ENCODE measurements at places on chromosomes 12 and 14.

GRCh38 chr12:12398026-12398859 lies 41.4 kb downstream of the BORCS5 start:
- no peak for DNase-seq

DNA sequence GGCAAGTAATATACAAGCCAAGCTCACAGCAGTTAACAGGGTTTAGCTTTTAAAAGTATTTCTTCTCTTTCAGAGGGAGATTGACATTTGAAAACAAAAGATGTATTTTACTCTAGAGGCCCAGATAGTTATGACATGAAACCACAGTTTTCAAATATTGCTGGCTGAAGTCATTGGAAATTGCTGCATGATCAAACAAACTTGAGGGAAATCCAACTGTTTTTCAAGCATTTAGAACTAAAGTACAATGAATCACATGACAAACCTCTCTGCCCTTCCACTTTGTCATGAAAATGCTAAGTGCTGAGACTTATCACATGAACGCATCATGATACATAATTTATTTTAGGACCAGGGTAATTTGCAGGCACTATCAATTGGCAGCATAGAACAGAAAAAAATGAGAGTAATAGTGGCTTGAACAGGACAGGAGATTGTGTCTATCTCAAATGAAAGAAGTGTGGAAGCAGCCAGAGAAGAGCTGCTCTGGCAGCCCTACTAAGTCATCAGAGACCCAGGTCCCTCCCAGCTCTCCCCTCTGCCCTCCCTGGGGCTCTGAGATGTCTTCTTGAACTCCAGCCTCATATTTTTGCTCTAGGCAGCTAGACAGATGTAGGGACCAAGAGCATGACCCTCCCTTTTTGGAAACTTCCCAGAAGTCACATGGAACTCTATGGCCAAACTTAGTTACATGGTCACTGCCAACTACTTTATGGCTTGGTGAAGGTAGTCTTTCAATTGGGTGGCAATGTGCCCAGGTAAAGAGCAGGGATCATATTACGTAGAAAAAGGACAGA lies 90.1 kb upstream of the PELI2 start:
- no peak for DNase-seq

DNA sequence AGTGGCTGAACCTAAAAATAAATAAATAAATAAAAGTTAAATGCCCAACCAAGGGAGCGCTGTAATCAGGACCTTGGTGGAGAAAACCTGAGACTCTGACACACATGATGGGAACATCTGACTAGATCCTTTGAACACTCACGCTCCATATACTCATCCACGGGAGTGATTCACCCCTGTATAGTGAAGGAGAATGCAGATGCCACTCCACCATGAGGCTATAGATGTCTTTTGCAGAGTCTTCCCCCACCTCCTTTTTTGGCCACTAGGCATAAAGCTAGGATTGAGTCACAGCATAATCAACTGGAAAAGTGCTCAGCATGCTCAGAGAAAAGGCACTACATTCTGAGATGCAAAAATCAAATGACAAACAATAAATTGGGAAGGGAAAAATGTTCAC lies 19.0 kb downstream of the ADAM20 start:
- no peak for DNase-seq

GRCh38 chr12:60100852-60101251 lies 505.0 kb downstream of the SLC16A7 start:
- DNase-seq = no peak

GRCh38 chr12:93957870-93958269 lies 190.5 kb upstream of the PLXNC1 start:
- no peak for DNase-seq

DNA sequence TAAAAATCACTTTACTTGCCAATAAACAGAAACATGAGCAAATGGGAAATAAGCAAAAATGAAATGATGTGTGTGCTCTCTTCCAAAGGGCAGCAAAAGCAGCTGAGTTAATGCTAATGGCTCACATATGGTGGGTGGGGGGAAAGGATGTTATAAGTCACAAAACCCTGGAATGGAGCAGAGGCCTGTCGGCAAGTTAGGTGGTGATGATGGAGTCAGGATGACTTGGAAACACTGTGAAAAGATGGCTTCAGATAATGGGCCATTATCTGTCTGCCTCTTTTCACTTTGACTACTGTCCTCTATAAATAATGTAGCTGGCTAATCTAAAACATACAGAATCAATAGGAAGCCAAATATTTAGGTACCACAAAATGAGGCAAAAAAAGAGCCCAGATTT lies 228.7 kb downstream of the APAF1 start:
- no peak for DNase-seq

DNA sequence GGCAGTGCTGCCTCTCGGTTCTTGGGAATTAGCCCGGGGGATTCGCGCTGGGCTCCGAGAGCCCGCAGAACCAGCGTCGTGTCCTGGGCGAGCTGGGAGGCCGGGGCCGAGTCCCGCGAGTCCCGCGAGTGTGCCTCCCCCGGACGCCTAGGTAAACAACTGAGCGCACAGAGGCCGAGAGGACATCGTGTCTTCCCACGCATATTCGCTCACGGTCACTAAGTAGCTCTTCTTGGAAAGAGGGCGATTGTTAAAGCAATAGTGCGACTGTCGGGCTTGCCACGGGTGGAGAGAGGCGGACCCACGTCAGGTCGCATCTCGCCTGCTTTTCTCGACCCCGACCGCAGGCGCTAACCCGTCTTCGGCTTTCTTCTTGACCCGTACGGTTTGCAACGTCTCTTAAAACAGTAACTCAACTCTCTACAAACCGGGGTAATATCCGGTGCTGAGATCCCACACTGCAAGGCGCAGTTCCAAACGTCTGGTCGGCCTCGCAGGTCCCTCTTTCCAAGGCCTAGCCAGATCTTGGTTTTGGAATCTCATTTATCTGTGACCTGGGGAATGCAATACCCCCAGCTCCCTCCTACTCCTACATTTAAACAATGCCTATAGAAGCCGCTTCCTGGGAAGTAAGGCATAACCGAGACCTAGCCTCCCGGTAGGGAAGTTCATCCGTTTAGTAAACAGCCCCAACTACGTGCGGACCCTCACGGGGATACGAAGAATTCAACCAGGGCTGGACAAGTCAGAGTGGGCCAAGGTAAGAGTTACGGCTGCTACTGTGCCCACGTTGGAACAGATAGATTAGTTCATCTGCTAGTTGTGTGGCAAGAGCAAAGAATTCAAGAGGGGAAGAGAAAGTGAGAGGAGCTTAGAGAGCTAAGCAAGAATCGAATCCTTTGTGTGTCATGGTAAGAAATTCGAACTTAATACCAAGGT lies 736 bp upstream of the PHLDA1 start:
- DNase-seq = no peak

All from stimulated activated CD8-positive, alpha-beta memory T cell treated with anti-CD3 and anti-CD28 coated beads, Interleukin-4, amount 100 ng/mL, for 4 hours (primary cell).